ENCODE measurements at places on chromosomes 3 and 15.

DNA sequence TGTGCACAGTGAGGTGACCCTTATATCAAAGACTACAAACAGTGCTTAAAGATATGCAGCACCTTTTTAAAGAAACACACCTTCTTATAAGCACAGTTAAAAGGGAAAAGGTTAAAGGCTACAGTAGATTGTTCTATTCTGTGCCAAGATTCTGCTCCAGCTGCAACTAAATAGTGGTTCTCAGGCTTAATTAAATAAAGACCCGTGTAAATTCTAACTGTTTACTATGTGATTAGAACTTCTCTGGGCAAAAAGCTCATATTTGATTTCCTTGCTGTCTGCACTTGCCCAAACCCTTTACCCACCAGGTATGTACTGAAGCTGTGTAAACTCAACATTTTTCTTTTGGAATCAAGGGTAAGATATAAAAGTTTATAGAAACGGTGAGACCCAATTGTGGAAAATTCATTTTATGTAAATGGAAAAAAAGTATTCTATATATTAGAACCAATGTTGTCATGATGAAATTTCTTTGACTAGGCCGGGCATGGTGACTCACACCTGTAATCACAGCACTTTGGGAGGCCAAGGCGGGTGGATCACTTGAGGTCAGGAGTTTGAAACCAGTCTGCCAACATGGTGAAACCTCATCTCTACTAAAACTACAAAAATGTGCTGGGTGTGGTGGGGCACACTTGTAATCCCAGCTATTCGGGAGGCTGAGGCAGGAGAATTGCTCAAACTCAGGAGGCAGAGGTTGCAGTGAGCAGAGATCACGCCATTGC is 230.6 kb downstream of the MECOM start:
- DNase-seq: no peak

- DNase-seq: no peak
Measured at GRCh38 chr3:129348734-129349133, 70.1 kb downstream of the HMCES start.

- DNase-seq: no peak
Measured at GRCh38 chr3:8556473-8556869, 54.8 kb downstream of the LMCD1 start.

- no peak for DNase-seq
Measured at GRCh38 chr3:16026753-16027152, 147.7 kb upstream of the GALNT15 start.

- DNase-seq: no peak
Measured at GRCh38 chr3:46673151-46674030, 20.1 kb downstream of the ALS2CL start.

- peak; percentile 44 for DNase-seq
Measured at GRCh38 chr15:41971089-41971894, 1.1 kb downstream of the EHD4 start.

- peak; percentile 32 for DNase-seq
Measured at GRCh38 chr3:30353711-30354467, 252.5 kb upstream of the TGFBR2 start.

- DNase-seq: no peak
Measured at GRCh38 chr3:186933816-186934215, 3.5 kb downstream of the ST6GAL1 start.

DNA sequence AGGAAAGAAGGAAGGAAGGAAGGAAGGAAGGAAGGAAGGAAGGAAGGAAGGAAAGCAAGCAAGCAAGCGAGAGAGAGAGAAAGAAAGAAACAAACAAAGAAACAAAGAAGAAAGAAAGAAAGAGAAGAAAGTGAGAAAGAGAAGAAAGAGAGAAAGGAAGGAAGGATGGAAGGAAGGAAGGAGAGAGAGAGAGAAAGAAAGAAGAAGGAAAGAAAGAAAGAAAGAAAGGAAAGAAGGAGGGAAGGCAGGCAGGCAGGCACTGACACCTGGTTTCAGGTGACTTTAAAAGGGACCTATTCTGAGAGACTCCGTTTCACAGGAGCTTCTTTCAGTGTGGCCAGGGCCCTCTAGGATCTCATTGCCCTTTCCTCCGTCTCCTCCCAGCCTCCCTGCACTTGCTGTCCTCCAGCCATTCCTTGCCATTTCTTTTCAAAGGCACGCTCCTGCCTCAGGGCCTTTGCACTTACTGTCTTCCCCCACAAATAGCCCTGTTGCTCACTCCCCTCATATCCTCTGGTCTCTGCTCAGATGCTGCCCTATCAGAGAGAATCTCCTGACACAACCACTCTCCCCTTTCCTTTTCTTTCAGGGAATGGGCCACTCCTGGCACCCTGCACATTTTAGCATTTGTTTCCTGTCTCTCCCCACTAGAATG is 31.5 kb downstream of the IL12A start:
- no peak for DNase-seq
